Renal cortex interstitium (tissue), 15 donors: ENCODE measurements at places on chromosomes 5 and 9. TPM values are rescaled to one million over a fixed set of nuclear protein-coding genes. Genes with fewer than 3 reads are reported as not detected.

- DNase-seq, result no peak
Measured at GRCh38 chr5:82306151-82306550, 28.0 kb upstream of the RPS23 start.

The FASTKD3 gene
- 19.7 TPM for polyA plus RNA-seq

The TARS1 gene
- 147 TPM for polyA plus RNA-seq

The CAVIN4 gene
- 4.0 TPM for polyA plus RNA-seq

The TRAF1 gene
- polyA plus RNA-seq, result 4.5 TPM

The EQTN gene
- polyA plus RNA-seq, result 0.24 TPM

- no peak for DNase-seq
Measured at GRCh38 chr5:155154973-155155372, 141.4 kb downstream of the KIF4B start.

DNA sequence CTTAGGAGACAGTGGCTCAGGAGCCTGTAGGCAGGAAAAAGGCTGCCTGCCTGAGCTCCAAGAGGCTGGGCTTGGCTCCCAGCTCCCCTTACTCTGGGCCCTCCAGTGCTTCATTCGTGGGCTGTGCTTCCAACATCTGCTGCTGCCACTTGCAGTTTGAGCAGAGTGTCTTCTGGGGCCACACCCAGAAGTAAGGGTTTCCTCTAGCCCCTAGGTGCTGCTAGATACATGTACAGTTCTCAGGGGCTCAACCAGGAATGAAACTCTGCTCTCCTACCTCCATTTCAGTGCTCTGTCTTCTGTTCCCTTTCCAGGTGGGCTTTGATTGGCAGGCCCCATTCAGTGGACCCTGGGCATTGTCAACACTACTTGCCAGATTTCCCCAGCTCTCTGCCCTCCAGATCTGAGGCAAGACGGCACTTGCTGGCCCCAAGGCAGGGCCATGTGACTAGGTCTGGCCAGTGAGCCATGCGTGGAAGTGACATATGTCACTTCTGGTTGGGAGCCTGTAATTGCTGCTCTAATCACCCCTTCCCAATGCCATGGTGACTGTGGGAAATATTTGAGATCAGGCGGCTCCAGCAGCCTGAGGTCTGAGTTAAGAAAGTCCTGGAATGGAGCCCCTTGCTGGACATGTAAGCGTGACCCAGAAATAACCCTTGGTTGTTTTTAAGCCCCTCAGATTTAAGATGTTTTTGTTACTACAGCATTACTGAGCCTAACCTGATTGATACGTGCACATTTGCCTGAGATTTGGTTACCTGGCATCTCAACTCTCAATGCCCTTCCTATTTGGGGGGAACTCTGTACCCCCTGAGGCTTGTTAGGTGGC lies 9.4 kb upstream of the BOD1 start:
- no peak for DNase-seq

DNA sequence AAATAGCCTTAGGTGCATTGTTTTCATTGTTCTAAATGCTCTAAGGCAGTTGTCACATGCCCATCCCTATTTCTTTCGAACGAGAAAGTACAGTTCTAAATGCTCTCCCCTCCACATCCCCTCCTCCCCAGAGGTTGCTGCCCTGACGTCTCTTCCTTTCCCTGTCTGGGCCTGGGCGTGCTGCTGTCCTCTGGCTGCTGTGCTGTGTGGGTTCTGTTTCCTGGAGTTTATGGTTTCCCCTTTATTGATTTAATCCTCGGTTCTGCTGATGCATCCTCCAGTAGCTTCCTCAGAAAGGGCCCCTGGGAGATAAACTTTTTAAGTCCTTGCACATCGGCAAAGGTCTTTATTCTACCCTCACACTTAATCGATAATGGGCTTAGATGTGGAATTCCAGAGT lies 48.8 kb downstream of the MVB12B start:
- no peak for DNase-seq

The C6 gene
- polyA plus RNA-seq, result 3.3 TPM

DNA sequence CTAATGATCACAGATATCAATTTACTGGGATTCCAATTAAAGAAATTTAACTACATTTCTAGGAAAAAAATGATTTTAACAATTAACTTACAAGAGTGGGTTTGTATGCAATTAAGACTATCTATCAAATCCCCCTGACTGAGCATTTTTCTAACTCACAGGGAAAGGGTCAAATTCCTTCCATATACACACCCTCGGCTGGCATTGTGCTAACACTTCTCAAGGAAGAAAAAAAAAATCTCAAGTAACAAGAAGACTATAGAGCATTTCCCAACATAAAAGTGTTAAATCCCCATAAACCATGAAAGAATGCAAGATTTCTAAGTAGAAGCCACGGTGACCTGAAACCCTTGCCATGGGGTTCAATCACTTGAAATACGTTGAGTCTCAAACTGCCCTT lies 368.8 kb downstream of the GLIS3 start:
- DNase-seq, result no peak

GRCh38 chr5:82537687-82538306 lies 259.6 kb upstream of the RPS23 start:
- no peak for DNase-seq

- DNase-seq, result no peak
Measured at GRCh38 chr5:126195410-126196100, 227.7 kb upstream of the GRAMD2B start.

The LIX1 gene
- polyA plus RNA-seq, result 5.4 TPM

The IFNA13 gene
- not detected for polyA plus RNA-seq

DNA sequence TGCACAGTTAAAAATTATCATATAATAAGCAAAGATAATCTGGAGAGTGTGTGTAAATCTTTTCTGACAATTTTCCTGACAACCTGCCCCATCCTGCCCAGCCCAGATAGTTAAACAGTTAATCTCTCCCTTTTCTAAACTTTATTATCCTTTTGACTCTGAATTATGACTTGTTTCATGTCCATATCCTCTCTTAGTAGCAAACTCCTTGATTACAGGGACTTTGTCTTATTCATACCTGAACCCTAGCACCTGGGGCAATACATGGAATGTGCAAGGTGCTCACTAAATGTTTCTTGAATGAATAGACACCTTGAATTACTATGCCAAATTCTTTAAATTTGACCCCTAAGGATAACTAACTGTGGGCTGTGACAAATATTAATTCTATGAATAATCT lies 186.7 kb downstream of the FAM170A start:
- DNase-seq, result no peak

- no peak for DNase-seq
Measured at GRCh38 chr9:112249277-112249676, 74.2 kb upstream of the SUSD1 start.

GRCh38 chr9:96505316-96505991 lies 55.5 kb downstream of the HABP4 start:
- DNase-seq, result no peak

GRCh38 chr9:123268199-123268464 lies 254 bp downstream of the STRBP start:
- DNase-seq, result no peak

GRCh38 chr9:93224591-93224990 lies 40.7 kb downstream of the WNK2 start:
- no peak for DNase-seq

The TRIM14 gene
- polyA plus RNA-seq, result 5.5 TPM

DNA sequence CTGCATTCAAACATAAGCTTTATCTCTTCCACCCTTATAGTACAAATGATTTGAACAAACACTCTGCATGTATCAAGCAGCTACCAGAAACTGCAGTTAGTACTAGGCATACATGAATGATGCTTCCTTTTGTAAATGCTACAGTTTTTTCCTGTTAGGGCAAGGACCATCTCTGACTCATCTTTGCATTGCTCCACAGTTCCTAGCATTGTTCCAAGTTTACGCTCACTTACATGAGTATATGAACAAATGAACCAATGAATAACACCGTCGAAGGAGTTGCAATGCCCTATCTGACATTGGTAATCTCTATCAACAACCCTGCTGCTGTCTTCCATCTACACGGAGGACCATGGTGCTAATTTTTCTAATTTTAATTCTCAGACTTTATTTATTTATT lies 2.1 kb upstream of the ALDH7A1 start:
- DNase-seq, result no peak

DNA sequence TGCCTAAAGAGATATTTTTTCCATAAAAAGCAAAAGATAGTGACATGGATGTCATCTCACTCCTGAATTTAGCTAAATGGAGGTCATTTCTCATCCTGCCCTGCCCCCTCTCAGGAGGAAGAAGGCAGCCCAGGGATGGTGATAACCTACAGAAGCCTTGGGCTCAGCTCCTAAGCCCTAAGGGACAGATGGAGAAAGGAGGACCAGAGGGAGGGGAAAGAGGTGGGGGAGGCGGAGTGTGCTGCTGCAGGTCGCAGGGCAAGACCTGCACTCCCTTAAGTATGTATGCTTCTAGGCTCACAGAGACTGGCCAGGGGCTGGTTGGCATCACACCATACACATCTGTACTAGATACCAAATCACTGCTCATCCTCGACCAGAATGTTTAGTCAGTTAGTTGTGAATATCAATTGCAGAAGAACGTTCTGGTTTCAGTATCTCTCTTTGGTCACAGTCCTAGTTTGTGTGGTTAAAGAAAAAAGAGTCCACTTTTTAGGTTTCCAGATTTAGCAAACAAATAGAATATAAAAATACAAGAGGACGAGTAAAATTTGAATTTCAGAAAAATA lies 18.4 kb upstream of the CDKN2AIPNL start:
- DNase-seq, result no peak

The SVEP1 gene
- 4.5 TPM for polyA plus RNA-seq
